Thymus (tissue), 14 donors: ENCODE measurements at places on chromosomes 5 and 9. TPM values are rescaled to one million over a fixed set of nuclear protein-coding genes. Genes with fewer than 3 reads are reported as not detected.

DNA sequence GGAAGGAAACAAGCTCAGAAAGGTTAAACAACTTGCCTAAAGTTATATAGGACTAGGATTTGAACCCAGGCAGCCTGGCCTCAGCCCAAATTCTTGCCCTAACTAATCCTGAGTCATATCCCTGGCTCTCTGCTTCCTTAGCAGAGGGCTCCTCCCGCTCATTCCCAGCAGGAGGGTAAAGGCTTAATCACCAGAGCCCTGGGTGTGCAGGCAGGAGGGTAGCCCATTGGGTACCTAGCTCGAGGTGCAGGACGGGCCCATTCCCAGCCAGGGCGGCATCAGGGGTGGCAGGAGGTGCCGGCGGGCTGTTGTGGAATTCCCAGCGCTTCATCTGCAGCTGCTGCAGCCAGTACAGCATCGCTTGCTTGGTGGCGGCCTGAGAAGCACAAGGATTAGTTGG lies 3.9 kb downstream of the TBC1D2 start:
- DNase-seq = no peak

DNA sequence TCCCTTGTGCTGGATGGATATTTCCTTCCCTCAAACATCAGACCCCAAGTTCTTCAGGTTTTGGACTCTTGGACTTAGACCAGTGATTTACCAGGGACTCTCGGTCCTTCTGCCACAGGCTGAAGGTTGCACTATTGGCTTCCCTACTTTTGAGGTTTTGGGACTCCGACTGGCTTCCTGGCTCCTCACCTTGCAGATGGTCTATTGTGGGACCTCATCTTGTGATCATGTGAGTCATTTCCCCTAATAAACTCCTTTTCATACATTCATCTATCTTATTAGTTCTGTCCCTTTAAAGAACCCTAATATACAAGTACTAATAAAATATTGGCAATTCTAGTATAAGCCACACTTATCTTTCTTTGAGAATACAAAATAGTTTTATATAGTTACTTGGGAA lies 1078.9 kb downstream of the CDH12 start:
- DNase-seq = no peak

DNA sequence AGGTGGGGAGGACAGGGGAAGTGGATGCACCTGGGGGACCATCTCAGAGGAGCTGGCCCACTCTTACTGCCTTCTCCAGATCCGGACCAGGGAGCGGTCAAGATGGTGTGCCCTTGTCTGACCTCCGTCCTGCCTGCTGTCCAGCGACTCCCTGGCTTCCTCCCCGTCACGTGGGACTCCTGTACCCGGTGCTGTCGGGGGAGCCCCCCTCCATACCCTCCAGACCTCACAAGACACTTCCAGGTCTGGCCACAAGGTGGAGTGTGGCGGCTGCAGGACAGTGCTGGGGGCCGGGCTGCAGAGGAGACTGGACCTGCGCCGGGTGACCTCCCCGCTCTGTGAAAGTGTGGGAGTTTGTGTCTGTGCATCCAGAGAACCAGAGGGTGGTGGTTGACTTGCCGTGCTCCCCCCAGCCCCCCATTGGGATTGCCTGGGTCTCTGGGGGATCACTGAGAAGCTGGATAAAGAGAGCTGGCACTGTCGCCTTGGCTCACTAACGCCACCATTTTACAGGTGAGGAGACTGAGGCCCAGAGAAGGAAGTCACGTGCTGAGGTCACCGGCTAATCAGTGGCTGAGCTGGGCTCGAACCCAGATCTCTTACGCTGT lies 1.9 kb upstream of the CRB2 start:
- no peak for DNase-seq

- peak; percentile 63 for DNase-seq
Observed at GRCh38 chr5:76402251-76402885, 717 bp upstream of the IQGAP2 start.

DNA sequence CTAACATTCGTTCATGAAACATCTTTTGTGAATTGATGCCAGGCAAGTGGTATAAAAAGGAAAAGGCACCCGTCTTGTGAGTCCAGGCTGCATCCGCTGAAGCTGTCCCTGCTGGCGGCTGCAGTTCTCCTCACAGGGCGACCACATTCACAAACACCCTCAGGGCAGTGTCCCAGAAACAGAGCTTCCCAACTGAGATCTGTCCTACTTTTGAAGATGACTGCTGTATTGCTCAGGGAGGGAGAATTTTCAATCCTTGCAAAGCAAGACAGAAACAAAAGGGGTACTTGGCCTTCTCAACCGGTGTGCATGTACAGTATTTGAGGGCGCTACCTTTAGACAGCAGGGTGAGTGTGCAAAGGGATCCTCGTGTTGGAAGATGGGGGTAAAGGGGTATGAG lies 316.1 kb downstream of the GADD45G start:
- DNase-seq = no peak

DNA sequence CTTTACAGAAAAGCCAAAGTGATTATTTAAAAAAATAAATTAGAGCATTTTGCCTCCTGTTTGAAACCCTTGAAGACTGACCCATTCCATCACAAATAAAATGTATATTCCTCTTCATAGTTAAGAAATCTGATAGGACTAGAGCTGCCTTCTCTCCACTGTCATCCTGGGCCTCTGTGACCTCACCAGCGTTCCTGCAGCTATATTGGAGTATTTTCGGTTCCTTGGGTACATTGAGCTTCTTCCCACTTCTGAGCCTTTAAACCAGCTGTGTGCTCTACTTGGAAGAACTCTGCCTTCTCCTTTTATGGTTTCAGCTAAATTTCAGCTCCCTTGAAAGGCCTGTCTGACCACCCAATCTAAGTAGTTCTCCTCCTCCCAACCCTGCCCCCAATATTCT lies 99.1 kb upstream of the ABCA1 start:
- no peak for DNase-seq

- no peak for DNase-seq
Observed at GRCh38 chr5:68173007-68173406, 42.5 kb upstream of the PIK3R1 start.

GRCh38 chr5:114415760-114416159 lies 53.9 kb downstream of the KCNN2 start:
- DNase-seq = no peak

DNA sequence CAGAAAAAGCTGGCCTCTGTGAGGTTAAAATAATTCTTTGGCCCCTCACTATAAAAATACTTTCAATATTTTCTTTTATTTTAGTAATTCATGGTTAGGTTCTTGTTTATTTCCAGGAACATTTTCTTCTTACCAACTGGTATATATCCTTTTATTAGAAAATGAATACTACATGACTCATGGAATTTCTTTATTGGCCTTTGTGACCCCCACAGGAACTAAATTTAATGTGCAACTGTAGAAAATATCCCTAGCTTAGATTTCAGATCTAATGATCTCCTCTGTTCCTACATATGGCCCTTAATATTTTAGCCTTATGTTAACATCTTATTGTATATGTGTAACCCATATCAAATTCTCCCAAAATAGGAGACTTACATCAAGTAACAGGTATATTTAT lies 429.9 kb downstream of the NR2F1-AS1 start:
- no peak for DNase-seq

Gene DHX29
- 20.8 TPM for total RNA-seq

GRCh38 chr9:122336189-122336588 lies 34.6 kb upstream of the PTGS1 start:
- DNase-seq = no peak

Gene ZBTB26
- total RNA-seq = 6.7 TPM

Gene GPR150
- 0.19 TPM for total RNA-seq

DNA sequence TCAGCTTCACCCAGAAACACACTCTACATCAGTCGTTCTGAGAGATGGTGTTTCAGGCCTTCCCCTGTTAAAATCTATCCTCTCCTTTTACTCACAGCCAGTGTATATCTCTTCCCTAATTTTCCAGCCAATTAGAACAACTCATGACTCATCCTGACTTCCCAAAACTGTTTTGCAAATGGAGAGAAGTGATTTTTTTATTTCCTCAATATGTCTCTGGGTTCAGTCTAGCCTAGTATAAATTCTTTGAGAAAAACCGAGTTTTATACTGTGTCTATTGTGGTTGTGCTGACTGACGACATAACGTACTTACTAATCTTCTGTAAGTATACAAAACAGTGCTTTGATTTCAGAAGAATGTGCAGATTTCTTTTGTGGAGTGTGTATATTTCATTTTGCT lies 28.4 kb upstream of the CAST start:
- DNase-seq = no peak

- DNase-seq = no peak
Observed at GRCh38 chr5:172004824-172005237, 1.6 kb downstream of the FBXW11 start.

DNA sequence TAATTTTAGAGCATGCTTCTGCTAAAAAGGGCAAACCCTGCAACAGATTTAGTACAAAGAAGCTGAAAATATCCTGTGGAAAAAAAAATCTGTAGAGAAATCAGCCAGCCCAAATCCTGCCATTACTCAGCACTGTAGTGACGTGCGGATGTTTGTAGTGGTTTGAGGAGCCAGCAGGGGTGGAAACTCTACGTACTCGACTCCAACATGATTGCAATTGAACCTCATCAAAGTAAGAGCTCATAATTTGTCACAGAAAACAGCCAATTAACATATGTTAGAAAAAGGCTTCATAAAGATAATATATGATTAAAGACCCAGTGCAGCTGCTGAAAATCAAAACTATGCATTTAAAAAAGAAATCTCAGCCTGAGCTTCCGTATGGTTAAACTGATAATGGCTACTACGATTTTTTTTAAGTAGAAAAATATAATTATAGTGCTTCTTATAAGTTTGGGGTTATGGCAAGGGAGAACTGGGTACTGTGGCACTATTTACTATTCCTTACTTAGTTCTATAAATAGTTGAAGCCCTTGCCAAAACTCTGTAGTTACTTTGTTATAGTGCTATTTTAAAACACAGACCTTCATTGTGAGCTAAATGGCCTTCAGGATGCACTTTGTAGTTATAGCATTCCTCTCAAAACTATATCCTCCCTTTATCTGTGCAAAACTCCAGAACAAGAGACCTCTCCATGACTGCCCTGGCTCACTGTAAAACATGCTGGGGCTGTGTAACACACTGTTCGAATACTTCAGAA lies 49.4 kb downstream of the MEF2C start:
- peak; percentile 54 for DNase-seq

GRCh38 chr9:133979921-133980863 lies 11.9 kb downstream of the VAV2 start:
- no peak for DNase-seq

DNA sequence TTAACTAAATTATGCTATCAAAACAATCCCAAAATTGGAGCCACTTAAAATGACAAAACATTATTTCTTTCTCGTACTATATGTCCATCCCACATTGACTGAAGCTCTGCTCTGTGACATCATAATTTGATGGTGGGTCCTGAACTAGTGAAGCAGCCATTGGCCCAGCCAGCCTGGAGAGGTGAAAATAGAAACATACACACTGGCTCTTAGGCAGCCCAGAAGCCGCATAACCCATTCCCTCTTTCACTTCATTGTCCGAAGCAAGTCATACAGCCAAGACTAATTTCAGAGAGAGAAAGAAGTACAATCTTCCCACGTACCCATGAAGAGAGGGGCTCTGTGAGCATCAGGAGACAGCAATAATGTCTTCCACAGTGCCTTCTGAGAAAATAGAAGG lies 342.5 kb downstream of the NFIB start:
- no peak for DNase-seq

DNA sequence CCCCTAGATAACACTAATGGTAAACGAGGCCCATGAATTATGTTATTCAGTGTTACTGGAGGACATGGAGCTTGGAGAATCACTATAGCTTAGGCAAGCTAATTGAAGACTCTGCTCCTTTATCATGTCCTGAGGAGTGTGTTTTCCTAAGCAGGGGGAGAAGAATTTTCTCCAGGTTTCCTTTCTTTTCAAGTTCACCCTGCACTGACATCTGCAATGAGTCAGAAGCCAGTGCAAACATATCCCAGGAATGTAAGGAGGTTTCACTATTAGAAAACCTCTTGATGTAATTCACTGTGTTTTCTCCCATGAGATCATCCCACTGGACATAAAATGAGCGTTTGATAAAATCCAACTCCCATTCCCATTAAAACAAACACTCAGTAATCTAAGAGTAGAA lies 75.6 kb downstream of the DMRT2 start:
- no peak for DNase-seq

Gene NCS1
- total RNA-seq = 5.4 TPM

DNA sequence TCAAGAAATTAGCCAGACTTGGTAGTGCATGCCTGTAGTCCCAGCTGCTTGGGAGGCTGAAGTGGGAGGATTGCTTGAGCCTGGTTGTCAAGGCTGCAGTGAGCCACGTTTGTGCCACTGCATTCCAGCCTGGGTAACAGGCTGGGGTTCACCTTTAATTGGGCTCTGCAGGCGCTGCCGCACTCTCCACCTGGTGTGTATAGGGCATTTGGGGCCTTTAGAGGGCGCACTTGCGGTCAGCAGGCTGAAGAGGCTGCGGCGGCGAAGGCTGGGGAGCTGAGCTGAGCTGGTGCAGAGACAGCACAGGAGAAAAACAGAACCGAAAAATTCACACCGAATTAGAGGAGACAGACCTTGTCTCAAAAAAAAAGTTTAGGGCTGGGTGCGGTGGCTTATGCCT lies 31.2 kb downstream of the CDK7 start:
- no peak for DNase-seq

DNA sequence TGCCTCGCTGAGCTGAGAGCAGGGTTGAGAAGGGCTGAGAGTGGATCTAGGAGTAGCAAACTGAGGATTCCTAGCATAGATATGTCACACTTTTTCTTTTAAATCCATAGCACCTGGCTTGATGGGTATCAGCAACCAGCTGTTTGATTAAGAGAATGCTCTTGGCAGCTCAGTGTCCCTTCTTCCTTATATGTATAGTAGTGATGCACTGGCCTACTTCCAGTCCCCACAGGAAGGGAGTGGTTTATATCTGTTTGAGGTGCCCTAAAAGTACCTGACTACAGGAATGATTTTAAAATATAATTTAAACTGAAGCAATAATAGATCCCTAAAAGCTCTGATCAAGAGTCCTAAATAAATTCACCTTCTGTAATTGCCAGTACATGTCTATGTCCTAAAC lies 546.8 kb upstream of the ZNF608 start:
- DNase-seq = no peak

DNA sequence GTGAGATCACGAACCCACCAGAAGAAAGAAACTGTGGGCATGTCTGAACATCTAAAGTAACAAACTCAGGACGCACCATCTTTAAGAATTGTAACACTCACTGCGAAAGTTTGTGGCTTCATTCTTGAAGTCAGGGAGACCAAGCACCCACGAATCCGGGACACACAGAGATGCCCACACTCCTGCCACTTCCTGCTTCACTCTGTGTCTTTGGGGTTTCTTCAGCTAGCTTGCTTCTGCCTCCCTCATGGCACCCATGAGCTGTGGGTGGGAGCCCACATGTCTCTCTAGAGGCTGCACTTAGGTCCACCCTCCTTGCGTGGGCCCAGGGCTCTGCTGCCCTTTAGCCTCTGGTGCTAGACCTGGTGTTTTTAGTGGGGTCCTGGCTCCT lies 61.2 kb upstream of the CNOT6 start:
- DNase-seq = no peak

Gene BAAT
- total RNA-seq = 0.09 TPM
